Bronchus fibroblast of lung (primary cell): ENCODE measurements at places on chromosomes 16 and 17. TPM values are rescaled to one million over a fixed set of nuclear protein-coding genes. Genes with fewer than 3 reads are reported as not detected.

SP6 gene
- 0.15 and 0.34 TPM in 2 replicates for total RNA-seq

CBLN1 gene
- not detected in 2 replicates for total RNA-seq

ARHGAP27 gene
- 0.59 and 2.4 TPM in 2 replicates for total RNA-seq

OR2C1 gene
- total RNA-seq, result not detected in 2 replicates

RHBDL3 gene
- total RNA-seq, result 0.15 TPM in 1 of 2 replicates, not detected in the other

AOC3 gene
- total RNA-seq, result under 0.01 and 0.15 TPM in 2 replicates

IRF8 gene
- 0.30 TPM in 1 of 2 replicates, not detected in the other for total RNA-seq

CACNG3 gene
- not detected in 2 replicates for total RNA-seq

MSLN gene
- under 0.01 TPM in 1 of 2 replicates, not detected in the other for total RNA-seq

DNAI2 gene
- not detected in 2 replicates for total RNA-seq
